Memory B cell (primary cell): ENCODE measurements at places on chromosomes 5 and 9.

DNA sequence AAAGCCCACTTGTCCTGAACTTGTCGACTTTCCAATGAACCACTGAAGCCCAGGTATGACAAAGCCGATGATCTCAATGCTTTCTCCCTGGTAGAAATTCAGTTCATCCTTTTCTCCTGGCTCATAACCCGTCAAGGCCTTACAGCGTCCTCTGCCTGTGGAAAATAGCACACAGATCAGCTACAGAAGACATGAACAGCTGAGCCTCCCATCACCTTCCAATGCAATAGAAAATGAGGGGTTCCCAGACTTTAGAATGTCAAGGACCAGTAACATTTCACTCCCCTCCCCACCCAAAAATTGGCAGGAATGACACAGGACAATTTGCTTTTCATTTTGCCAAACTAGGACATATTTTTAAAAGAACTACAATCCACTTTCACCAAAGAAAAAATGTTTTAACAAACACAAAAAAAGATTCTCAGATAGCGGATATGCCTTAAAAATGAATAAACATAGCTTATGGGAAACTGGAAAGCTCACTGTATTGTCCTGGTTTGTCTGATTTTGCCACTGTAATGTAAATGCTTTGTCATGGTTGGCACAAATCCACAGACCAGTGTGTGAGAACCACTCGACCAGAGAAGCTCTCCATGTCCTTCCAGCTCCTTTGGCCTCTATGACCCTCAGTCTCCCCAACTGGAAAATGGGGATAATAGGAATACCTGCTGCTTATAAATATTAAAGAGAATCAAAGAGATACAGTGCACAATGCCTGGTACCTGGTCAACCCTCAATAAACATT is 24.4 kb downstream of the SH3TC2 start:
- no peak for DNase-seq

GRCh38 chr5:142134331-142135010 is 25.9 kb downstream of the NDFIP1 start:
- no peak for DNase-seq

GRCh38 chr5:53360811-53361210 is 119.6 kb upstream of the FST start:
- DNase-seq: no peak

DNA sequence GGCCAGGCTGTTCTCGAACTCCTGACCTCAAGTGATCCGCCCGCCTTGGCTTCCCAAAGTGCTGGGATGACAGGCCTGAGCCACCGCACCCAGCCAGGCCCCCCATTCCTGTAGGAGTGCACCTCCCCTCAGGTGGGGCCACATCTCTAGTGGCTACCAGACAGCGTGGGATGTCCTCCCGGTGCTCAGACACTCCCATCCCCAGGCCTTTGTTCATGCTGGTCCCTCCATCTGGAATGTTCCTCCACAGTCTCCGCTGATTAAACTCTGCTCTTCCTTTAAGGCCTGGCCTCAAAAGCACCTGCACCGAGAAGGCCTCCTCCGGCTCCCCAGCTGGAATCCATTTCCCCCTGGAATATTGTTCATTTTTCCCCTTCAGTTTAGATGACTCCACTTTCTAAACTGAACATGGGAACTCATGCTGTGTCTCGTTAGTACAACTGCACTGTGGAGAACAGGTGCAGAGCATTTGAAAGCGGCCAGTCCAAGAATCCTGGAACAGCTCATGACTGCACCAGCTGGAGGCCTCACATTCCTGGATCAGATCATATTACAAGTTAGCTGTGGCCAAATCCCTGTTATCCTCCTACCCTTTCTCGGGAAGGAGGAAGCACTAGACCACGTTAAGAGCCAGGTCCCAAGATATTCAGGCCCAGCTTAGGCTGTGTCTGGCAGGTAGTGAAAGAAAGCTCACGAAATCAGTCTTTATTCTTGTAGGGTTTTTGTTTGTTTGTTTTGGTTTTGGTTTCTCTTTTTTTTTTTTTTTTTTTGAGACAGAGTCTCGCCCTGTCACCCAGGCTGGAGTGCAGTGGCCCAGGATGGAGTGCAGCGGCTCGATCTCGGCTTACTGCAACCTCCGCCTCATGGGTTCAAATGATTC is 10.8 kb upstream of the PRRC2B start:
- DNase-seq: no peak

- no peak for DNase-seq
Measured at GRCh38 chr5:35717718-35718117, 100.1 kb downstream of the SPEF2 start.

DNA sequence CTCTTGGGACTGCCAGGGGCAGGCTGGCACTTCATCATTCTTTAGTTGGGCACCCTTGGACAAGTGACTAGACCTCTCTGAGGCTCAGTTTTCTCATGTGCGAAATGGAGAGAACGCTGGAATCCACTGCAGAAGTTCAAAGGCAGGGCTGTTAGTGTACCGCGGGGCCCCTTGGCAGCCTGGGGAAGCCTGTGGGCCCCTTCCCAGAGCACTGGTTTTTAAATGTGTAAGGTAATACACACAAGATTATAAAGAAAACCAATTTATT is 209.5 kb upstream of the MVB12B start:
- no peak for DNase-seq

GRCh38 chr9:131589124-131589711 is 43.9 kb downstream of the PRRT1B start:
- no peak for DNase-seq

- DNase-seq: no peak
Measured at GRCh38 chr5:130102375-130102774, 198.1 kb downstream of the CHSY3 start.

- no peak for DNase-seq
Measured at GRCh38 chr5:132427281-132428146, 58.0 kb downstream of the SLC22A5 start.

DNA sequence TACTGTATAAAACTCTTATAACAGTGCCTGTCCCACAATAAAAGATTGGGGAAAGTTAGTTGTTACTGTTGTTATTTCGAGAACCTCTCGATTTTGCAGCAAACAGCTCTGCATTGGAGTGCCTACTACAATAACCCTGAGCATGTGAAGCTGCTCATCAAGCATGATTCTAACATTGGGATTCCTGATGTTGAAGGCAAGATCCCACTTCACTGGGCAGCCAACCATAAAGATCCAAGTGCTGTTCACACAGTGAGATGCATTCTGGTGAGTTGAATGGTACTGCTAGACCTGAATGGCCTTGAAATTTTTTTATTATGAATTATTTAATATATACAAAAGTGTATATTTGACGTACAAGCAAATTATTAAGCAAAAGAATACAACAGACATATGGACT is 123.2 kb downstream of the TEX10 start:
- no peak for DNase-seq

DNA sequence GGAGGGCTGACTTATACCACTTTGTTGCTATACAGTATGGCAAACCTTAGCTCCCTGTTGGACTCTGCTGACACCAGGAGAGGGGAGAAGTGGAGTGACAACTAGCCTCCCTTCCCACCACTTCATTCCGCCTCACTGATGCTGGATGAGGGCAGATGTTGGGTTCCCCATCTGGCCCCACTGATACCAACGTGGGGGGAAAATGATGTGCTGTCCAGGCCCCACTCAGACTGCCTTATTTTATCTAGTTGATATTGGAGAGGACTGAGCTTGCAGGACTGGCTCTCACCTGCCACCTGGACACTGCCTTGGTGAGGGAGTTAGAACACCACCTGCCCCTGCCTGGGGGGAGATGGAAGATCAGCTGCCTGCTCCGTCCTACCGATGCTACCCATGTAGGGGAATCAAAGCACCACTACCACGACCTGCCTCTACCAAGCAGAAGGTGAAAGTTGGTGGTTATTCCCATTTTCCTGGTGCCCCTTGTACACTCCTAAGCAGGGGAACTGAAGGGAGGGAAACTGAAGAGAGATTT is 292.1 kb downstream of the GADD45G start:
- no peak for DNase-seq

DNA sequence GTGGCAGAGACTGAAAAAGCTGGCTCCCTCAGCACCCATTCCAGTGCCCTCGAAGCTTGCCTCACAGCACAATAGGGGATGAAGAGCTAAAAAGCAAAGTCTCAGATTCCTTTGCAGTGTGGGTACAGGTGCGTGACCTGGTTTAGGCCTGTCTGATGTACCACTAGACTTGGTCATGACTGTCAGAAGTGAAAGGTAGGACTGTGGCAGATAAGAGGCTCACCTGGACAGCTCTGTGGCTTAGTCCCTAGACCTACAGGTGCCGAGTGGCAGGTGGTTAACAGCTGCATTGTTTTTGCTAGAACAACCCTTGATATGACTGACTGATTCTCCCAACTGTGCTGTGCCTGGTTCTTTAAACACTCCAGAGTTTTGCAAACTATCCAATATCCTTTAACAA is 14.7 kb upstream of the SFXN1 start:
- no peak for DNase-seq

- no peak for DNase-seq
Measured at GRCh38 chr5:146016764-146017484, 80.5 kb downstream of the SH3RF2 start.

- DNase-seq: no peak
Measured at GRCh38 chr5:139671096-139671841, 23.1 kb downstream of the CXXC5 start.

GRCh38 chr5:32201122-32201753 is 27.1 kb upstream of the GOLPH3 start:
- DNase-seq: no peak

DNA sequence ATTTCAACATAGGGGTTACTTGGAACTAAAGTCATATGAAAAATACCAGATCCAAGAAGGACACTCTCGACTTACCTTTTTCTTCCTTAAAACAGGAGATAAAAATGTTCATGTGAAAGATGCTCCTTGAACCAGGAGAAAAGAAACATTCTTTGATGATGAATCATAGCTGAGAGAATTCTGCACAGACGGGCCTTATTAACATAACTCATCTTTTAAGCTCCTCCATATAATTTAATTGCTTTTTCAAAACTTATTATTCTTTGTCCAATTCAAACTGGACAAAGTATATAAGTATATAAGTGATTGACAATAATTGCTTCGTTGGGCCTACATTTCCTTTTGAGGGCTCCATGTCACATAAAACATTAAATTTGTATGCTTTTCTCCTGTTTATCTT is 945.2 kb upstream of the C9orf72 start:
- no peak for DNase-seq

DNA sequence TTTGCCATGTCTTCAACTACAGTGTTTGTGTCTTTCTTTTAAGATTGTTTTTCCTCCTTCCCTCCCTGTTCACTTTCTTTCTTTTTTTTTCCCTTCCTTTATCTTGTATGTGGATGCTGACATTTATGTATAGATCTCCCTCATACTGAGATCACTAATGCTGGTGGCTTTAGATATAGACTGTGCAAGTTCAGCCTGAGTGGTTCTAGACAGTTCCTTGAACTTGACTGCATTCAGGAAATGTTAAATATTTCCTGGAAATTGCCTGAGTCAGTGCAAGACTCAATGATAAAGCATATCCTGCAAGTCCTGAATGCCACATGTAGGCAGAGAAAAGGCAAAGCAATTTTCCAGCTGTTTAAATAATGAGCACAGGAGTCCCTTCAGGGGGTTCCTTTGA is 182.5 kb upstream of the NR3C1 start:
- no peak for DNase-seq

- no peak for DNase-seq
Measured at GRCh38 chr9:123361731-123362510, 5.9 kb downstream of the CRB2 start.

DNA sequence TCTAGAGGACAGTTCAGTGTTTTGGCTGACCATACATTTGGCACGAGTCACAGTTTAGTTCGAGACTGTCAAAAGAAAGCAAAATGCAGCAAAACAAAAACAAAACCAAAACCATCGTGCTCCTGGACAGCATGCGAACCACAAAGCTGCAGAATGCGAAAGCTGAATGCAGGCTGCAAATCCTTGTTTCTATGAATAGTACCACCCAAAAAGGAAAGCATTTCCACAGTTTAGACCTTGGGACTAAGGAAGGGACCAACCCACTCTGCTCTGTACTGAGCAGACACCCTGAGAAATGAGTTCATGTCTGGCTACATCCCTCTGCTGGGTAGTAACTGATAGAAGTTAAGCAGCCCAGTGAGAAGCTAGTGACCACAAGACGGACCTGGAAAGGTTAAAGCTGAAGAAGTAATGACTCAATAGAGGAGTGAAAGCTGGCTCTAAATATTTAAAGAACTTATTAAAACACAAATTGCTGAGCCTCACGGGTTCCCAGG is 3.9 kb downstream of the GCNT4 start:
- DNase-seq: no peak

- no peak for DNase-seq
Measured at GRCh38 chr5:84411832-84412605, 27.3 kb upstream of the EDIL3 start.

DNA sequence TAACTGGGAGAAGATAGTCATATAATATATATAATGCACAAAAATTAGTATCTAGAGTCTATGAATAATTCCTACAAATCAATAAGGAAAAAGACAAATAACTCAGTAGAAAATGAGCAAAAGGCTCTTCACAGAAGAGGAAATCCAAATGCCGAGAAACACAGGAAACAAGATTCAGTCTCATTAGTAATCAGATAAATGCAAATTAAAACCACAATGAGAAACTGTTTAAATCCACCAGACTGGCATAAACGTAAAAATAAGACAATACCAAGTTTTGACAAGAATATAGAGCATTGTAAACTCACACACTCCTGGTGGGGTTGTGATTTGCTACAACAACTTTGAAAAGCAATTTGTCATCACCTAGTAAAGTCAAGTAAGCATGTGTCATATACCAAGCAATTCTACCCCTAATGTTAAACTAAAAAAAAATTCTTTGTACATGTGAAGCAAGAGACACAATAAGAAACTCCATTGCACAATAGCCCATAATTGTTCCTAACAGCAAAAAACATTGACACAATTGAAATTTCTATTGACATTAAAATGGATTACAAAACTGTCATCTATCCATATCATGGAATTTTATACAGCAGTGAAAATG is 21.0 kb upstream of the UBLCP1 start:
- no peak for DNase-seq

DNA sequence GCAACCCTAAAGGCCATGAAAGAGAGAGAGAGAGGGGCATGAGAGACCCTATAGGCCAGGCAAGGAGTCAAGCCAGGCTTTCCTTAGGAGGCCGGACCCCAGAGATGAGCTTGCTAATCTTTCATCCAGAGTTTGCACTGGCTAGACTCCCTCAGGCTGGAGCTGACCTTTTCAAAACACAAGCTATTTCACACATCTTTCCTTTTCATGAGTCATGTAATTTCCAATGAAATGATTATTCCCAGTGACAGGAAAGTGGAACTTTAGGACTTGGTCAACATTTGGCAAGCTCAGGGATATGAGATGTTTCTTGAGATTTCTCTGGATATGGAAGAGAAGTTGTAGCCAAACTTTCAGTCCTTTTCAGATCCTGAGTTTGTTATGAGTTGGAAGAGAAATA is 117.7 kb downstream of the TARS1 start:
- no peak for DNase-seq

GRCh38 chr9:108643731-108644510 is 211.9 kb downstream of the ACTL7B start:
- DNase-seq: no peak
